ENCODE measurements at places on chromosomes 3 and 15.

DNA sequence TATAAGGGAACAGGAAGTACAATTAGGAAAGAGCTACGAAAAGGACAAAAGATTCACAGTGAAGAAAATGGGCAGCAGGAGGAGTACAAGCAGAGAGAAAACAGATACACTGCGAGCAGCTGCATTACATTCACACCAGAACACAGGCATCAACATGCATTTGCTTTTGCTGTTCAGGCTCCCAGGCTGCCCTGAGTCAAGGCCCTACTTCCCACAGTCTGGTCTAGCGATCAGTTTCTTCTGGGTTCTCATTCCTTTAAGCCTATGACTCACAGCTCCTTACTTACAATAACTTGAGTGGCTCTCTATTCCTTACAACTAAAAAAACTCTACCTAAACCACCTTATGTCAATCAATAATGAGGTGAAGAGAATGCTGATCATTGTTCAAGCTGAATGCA, 24.5 kb upstream of the ZNF445 start:
- DNase-seq: no peak

DNA sequence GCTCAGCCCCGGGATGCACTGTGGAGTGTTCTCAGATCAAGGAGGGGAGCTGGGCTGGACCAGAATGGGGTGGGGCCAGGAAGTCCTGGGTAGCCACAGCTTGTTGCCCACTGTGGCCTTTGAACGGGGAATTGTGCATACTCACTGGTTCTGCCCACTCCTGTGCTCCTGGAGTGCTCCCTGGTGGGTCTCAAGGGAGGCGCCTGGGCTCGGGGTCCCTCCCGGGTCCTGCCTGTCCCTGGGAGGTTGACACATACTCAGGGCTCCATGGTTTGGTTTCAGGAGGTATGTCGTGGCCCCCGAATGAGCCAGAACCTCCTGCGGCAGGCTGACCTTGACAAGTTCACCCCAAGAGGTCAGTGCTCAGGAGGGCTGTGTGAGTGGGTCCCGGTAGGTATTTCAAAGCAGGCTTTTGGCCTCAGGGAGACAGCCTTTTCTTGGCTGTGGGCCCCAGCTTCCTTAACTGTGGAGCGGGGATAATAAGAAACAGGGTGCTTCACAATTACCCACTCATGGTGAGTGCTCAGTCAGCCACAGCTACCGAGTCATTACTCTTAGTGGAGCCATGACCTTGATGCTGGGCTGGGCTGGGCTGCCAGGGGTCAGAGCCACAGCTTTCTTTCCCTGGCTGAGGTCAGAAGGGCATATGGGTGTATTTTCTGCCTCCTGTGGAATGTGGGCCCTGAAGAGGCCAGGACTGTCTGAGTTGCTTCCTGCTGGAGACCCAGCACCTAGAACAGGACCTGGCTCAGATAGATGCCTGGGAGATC, 7.6 kb downstream of the DNAH1 start:
- DNase-seq: no peak

DNA sequence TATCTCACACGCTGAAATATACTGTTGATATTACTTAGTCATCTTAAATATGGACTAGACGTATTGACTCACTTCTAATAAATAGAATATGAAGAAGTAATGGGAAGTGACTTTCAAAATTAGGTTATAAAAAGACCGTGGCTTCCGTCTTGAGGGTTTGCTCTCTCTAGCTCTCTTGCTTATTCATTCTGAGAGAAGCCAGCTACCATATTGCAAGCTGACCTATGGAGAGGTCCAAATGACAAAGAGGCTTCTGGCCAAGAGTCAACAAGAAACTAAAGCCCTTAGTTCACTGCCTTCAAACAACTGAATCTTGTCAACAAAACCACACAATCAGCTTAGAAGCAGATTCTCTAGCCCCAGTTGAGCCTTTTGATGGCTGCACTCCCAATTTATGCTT, 46.1 kb downstream of the SLC9C1 start:
- DNase-seq: no peak

DNA sequence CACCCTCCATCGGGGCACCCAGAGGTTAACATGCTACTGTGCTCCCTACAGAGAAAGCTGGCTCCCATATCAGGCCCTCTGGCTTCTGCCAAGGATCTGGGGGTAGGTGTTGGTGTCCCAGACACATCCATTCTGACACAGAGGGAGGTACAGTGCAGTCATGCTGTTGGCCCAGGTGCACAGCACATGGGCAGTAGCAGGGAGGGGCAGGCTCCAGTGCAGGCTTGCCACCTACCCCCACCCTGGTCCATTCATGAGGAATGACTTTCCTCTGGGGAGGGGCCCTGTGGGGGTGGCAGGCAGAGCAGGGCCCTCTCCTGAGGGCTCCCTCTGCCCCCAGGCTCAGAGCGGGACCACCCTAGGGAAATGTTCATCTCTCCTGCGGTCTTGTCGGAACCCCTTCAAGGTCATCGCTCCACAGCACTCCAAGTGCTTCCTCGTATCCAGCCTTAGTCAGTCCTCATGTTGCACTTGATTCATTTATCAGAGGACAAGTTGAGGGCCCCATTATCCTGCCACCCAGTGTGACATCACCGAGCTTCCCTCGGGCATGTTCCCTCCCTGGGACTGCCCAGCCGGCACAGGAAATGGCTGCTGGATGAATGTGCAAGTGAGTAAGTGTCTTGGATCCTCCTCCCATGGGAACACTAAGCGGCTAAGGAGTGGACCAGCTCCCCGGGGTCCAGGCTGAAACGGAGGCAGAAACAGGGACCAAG, 10.0 kb downstream of the DUSP7 start:
- DNase-seq: no peak

- no peak for DNase-seq
Observed at GRCh38 chr3:52481819-52482521, 13.2 kb upstream of the STAB1 start.

DNA sequence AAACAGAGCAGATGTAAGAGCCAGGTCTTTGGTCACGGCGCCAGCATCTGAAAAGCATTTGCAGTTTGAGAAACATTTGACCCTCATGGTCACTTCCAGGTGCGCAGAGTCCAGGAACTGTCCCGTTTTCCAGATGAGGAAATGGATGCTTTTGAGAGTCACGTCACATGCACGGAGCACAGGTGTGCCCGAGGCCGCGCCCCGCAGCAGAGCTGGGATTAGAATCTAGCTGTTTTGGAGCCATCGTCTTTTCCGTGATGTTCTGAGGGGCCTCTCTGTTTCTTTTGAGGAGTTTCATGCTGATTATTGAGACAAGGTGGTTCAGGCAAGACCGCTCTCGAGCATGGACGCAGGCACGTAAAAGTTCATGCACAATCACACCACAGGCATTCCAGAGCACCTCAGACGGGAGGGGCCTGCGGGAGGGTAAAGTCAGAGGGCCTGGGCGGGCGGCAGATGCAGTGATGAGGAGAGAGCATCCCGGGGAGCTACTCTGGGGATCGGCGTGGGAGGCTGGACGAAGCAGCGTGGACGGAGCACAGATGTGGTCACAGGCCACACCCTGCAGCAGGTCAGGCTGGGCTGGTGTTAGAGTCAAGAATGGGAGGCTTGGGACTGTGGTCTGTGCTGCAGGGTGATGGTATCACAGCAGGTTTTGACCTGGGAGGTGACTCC, 139.2 kb upstream of the MEF2A start:
- no peak for DNase-seq
